Spinal cord (tissue), 10 donors: ENCODE measurements at places on chromosomes 6 and 20. TPM values are rescaled to one million over a fixed set of nuclear protein-coding genes. Genes with fewer than 3 reads are reported as not detected.

GRCh38 chr6:105078386-105078708 is 101.5 kb downstream of the POPDC3 start:
- no peak for DNase-seq

GRCh38 chr6:127376685-127377084 is 33.3 kb upstream of the ECHDC1 start:
- no peak for DNase-seq

The PACSIN1 gene
- total RNA-seq: 5.8 TPM

DNA sequence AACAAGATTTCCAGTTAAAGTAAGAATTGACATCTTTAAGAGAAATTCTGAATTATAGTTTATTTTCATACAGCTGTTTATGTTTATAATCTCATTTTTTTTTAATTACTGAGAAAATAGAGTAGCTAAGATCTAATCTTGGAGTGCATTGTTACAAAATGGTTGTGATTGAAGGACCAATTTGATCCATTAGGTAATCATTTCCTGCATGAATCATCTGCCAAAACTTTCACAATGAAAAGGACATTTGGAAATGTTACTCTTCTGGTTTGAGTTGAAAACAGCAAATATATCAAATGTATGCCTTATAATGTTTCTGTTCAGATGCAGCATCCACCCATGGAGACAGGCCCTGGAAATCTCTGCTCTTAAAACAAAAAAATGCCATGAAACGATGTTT is 19.0 kb downstream of the TUBB2A start:
- DNase-seq: no peak

GRCh38 chr6:167532410-167533288 is 207.8 kb downstream of the TTLL2 start:
- DNase-seq: no peak

- no peak for DNase-seq
Measured at GRCh38 chr6:78749326-78749725, 118.0 kb upstream of the IRAK1BP1 start.

DNA sequence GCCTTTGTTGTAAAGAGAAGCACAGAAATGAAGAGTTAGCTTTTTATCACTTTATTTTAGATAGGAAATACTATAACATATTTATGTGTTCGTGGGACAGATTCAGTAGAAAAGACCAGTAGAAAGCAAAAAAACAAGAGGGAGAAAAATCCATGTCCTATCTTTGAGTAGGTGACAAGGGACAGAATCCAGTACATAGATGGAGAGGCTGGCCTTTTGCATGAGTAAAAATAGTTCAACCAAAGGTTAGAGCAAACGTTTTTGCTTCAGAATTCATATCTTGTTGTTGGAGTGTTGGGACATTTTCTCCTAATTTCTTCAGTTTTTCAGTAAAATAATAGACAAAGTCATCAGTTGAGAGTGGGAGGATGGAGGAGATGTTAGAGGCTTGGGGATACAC is 19.6 kb upstream of the FAM83B start:
- DNase-seq: no peak
